ENCODE measurements at places on chromosomes 6 and 20.

- no peaks in the 10 kb centered on the region for H3K4me1 ChIP-seq
- H3K27ac ChIP-seq: no peak overlapping the region
- H3K27me3 ChIP-seq: no peaks in the 10 kb centered on the region
- H3K36me3 ChIP-seq: no peaks in the 10 kb centered on the region
- peak; percentile 56 for DNase-seq
- no peak overlapping the region for H3K4me3 ChIP-seq
Measured at GRCh38 chr6:169370666-169371343, 117.2 kb upstream of the THBS2 start.

- no peaks in the 10 kb centered on the region for H3K27me3 ChIP-seq
- no peak for DNase-seq
Measured at GRCh38 chr20:54078296-54078984, 8.0 kb upstream of the BCAS1 start.

DNA sequence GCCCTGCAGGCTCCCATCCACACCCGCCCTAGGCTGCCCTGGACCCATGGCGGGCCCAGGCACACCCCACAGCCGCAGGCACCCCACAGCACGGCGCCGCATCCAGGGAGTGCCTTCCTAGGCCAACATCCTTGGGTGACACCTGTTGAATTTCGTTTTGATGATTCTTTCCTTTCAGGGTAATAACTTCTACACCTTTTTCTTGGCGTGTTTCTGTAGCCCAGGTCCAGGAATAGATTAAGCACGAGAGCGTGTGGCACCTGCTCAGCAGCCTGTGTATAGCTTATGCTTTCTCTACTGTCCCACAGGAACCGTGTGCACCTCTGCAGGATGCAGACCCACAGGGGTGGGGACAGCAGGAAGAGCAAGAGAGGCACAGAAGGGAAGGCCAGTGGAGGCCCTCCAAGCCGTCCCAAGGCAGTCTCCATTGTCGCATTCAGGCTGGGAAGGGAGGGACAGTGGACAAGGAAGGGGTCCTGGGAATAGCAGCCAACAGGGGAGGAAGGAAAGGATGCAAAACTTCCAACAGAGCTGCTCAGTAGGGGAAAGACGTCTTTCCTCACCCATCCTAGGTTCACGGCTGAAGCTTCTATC is 118.1 kb upstream of the AFDN start:
- no peak overlapping the region for H3K4me3 ChIP-seq
- H3K27ac ChIP-seq: no peak overlapping the region
- H3K36me3 ChIP-seq: no peaks in the 10 kb centered on the region
- no peak for DNase-seq

GRCh38 chr6:117138920-117139319 is 126.4 kb upstream of the VGLL2 start:
- no peaks in the 10 kb centered on the region for H3K36me3 ChIP-seq
- no peak overlapping the region for H3K27ac ChIP-seq
- H3K27me3 ChIP-seq: no peaks in the 10 kb centered on the region
- H3K4me1 ChIP-seq: no peaks in the 10 kb centered on the region
- DNase-seq: no peak
- H3K4me3 ChIP-seq: no peak overlapping the region

GRCh38 chr6:168035661-168036545 is 38.4 kb downstream of the KIF25 start:
- peak; percentile 40 for DNase-seq
- no peaks in the 10 kb centered on the region for H3K27me3 ChIP-seq
- peak overlapping the region; percentile 9 for H3K27ac ChIP-seq
- no peaks in the 10 kb centered on the region for H3K36me3 ChIP-seq
- peak overlapping the region; percentile 27 for H3K4me3 ChIP-seq
- H3K4me1 ChIP-seq: peaks cover 15% of the 10 kb centered on the region

DNA sequence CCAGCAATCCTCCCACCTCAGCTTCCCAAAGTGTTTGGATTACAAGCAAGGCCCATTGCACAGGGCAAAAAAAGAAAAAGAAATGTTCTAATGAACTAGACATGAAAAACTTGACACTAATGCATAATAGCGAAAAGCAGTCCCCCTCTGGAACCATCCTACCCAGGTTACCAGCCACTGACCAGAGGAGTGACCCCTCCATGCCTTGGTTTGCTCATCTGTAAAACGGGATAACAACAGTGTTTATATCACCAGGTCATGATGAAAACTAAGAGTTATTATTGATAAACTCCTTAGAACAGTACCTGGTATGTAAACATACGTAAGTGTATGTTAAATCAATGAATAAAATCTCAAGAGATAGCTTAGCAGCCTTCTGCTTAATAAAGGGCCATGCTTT is 3.3 kb upstream of the NHSL1 start:
- no peaks in the 10 kb centered on the region for H3K4me1 ChIP-seq
- no peak overlapping the region for H3K27ac ChIP-seq
- no peaks in the 10 kb centered on the region for H3K27me3 ChIP-seq
- no peaks in the 10 kb centered on the region for H3K36me3 ChIP-seq
- DNase-seq: no peak

DNA sequence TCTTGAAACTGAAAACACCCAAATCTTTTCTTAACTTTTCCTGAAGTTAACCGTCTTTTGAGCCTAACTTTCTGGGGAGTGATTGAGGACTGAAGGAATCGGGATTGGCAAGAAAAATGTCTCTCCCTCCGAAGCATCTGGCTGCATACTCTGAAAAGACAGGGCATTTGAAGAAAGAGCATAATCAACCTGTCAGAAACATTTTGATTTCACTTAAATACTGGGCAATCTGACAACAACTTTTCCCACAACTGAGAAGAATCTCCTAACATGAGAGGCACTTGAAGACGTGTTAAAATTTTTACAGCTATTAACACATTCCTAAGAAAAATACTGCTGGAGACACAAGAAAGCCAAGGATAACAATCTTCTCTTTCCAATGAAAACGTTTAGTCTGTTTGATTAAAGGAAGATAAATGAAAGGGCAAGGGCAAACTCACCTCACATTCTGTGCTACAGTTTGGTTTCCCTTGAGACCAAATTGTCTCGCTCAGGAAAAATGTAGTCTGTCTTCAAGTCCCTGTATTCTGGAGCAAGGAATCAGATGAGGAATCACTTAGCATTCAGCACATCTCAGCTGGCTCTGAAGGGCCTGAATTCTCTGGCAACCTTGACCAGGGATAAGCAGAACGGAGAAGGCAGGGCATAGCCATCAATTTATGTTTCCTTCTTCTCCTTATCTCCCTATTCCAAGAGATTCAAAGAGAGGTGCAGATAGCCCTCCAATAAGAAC is 76.1 kb downstream of the TBX18 start:
- no peaks in the 10 kb centered on the region for H3K27me3 ChIP-seq
- no peaks in the 10 kb centered on the region for H3K4me1 ChIP-seq
- no peak overlapping the region for H3K4me3 ChIP-seq
- peak; percentile 72 for DNase-seq
- no peak overlapping the region for H3K27ac ChIP-seq

DNA sequence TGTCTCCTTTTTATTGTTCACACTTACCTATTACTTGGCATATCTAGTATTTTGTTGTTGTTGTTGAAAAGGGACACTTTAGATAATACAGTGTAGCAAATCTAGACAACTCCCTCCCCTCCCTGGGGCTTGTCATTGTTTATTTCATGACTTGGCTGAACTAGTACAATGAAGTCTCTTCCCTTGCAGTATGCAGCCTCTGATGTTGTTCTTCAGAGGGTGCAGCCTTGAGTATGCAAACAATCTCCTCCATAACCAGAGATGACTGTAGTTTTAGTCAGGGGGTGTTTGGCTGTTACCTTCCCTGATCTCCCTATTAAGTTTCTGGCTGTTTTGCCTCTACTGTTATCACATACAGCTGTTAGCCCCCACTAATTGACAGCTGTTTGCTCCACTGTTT is 315.4 kb upstream of the RUNX2 start:
- H3K4me1 ChIP-seq: no peaks in the 10 kb centered on the region
- no peak overlapping the region for H3K4me3 ChIP-seq
- H3K27me3 ChIP-seq: no peaks in the 10 kb centered on the region
- H3K27ac ChIP-seq: no peak overlapping the region
- no peaks in the 10 kb centered on the region for H3K36me3 ChIP-seq

DNA sequence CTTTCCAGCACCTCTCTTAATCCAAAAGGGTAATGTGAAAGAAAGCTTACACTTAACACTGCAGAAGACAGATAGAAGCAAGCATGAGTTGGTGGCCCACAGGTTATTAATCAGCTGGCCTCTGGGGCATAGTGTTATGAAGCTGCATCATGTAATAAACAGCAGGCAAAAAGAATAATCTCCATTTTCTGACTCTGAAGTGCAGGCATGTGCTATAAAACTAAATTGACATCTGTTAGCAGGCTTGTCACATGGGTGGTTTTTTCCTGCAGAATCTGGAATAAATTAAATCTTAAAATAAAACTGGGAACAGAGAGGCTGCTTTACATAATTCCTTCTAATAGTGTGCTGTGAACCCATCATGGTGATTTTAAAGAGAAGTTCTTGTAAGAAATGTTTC is 73.3 kb downstream of the METTL24 start:
- no peaks in the 10 kb centered on the region for H3K4me1 ChIP-seq
- H3K36me3 ChIP-seq: no peaks in the 10 kb centered on the region
- H3K27me3 ChIP-seq: no peaks in the 10 kb centered on the region
- DNase-seq: no peak
- no peak overlapping the region for H3K4me3 ChIP-seq
- H3K27ac ChIP-seq: no peak overlapping the region

Measured in fibroblast of lung (primary cell).